ENCODE measurements at places on chromosomes 12 and 14.

GRCh38 chr14:25009891-25010290 lies 40.1 kb downstream of the STXBP6 start:
- peak; percentile 44 for DNase-seq

DNA sequence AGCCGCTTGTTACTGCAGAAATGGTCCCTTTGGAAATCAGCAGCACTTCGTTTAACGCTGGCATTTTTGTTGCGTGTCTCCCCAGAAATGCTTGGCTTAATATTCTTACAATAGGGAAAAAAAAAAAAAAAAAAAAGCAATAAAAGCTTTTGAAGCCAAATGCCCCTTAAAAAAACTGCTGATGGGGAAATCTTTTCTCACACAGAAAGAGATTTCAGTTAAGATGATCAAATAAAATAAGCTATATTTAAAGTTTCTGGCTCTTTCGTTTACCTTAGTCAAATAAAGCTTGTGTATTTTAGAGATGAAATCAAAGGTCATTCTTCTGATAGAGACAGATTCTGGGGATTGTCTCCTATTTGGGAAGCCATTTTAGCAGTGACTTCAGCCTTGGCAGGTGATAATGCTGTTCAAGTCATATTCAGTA lies 52.4 kb upstream of the FRS2 start:
- no peak for DNase-seq

- peak; percentile 61 for DNase-seq
Measured at GRCh38 chr12:4271717-4272423, 1.7 kb upstream of the CCND2 start.

GRCh38 chr12:53738406-53739213 lies 11.4 kb upstream of the CALCOCO1 start:
- DNase-seq, result no peak

DNA sequence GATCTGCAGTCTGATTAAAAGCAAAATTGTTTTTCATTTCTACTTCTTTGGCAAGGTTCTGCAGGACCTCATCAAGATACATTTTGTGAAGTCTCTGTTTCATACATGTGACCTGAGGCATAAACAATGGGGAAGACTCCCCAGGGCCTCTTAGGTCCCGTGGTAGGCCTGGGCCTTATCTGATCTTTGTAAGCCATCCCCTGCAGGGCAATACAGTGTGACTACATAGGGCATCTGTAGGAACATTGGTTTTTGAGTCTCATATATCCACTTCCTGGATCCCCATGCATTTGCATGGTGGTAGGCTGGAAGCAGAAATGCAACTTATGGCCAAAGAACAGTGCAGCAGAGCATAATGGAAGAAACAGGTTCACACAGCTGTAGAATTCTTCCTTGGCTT lies 6.0 kb downstream of the FAR2 start:
- no peak for DNase-seq

DNA sequence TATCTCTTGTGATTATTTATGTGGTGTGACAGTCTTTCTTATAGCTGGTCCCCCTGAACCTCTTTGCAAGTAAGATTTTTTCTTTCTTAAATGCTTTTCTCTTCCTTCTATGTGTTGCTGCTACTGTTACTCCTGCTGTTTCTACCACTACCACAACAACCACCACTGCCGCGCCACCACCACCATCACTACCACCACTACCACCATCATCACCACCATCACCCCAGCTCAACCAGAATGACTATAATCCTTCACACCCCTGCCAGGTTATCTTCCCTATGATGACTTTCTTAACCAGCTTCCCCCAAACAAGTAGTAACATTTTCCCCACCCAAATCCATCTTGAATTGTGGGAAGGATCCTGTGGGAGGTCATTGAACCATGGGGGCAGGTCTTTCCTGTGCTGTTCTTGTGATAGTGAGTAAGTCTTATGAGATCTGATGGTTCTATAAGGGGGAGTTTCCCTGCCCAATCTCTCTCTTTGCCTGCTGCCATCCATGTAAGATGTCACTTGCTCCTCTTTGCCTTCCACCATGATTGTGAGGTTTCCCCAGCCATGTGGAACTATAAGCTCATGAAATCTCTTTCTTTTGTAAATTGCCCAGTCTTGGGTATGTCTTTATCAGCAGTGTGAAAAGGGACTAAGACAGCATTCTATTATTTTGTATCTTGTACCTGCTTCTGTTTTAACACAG lies 52.2 kb downstream of the CHST11 start:
- no peak for DNase-seq

- no peak for DNase-seq
Measured at GRCh38 chr12:71870416-71870815, 30.9 kb downstream of the TBC1D15 start.

GRCh38 chr12:108333898-108334699 lies 5.0 kb downstream of the CMKLR1 start:
- DNase-seq, result peak; percentile 46

- DNase-seq, result no peak
Measured at GRCh38 chr14:35073486-35073885, 27.4 kb downstream of the FAM177A1 start.

GRCh38 chr12:97640826-97641225 lies 178.2 kb downstream of the RMST start:
- no peak for DNase-seq

DNA sequence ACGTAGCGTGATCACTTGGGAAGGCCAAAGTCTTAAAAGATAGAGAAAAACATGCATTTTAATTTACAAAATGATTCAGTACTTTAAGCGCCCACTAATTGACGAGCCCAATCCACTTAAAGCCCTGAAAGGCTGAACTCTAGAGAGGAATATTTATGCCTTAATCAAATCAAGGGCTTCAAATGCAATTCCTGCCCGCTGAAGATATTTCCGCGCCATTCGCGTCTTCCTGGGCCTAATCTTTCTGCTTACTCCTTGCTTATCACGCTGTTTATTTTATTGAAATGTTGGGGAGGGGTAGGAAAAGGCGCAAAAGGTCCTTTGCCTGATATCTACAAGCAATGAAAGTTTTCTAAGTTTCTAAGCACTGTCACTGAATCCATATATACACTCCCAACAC lies 4.0 kb downstream of the TBX3 start:
- DNase-seq, result no peak

DNA sequence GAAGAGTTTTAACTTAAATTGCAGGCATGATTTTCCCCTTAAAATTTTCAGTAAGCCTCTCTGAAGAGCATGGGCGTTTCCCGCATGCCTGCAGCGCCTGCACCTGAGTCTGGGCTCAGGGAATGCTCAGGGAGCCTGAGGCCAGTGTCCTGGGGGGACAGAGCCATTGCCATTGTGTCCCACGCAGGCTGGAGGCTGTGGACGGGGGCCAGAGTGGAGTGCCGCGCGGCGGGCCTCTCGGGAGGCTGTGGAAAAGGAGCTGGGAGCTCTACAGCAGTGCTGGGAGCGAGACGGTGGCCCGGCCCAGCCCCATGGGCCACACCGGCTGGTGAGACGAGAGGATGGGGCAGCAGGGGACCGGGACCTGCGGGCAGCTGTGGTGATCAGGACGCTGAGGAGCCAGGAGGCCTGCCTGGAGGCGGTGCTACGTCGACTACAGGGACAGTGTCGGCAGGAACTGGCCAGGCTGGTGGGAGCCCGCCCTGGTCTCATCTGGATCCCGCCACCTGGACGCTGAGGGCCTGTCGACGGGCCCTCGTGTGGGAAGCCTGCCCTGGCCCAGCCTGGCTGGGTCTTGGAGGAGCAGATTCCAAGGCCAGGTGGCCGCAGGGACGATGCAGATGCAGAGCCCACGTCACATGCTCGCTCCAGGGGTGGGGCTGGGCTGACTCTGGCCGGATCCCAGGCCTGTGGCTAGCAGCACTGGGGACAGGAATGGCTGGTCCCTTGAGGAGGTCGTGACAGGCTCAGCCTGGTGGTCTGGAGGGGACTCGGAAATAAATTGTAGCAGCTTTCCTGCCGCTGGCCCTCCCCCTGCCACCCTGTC lies 7.6 kb downstream of the TEDC1 start:
- DNase-seq, result no peak

GRCh38 chr12:109440851-109441490 lies 36.1 kb downstream of the KCTD10 start:
- no peak for DNase-seq

GRCh38 chr14:20745571-20746358 lies at the start of gene EDDM3A:
EDDM3A (plus strand) TSS chr14:20745887; CDS start chr14:20747581, 1,694 bp downstream.
- DNase-seq, result no peak

- no peak for DNase-seq
Measured at GRCh38 chr14:98008381-98009113, 1211.4 kb downstream of the VRK1 start.

- DNase-seq, result no peak
Measured at GRCh38 chr12:27541031-27541719, 17.2 kb downstream of the PPFIBP1 start.

DNA sequence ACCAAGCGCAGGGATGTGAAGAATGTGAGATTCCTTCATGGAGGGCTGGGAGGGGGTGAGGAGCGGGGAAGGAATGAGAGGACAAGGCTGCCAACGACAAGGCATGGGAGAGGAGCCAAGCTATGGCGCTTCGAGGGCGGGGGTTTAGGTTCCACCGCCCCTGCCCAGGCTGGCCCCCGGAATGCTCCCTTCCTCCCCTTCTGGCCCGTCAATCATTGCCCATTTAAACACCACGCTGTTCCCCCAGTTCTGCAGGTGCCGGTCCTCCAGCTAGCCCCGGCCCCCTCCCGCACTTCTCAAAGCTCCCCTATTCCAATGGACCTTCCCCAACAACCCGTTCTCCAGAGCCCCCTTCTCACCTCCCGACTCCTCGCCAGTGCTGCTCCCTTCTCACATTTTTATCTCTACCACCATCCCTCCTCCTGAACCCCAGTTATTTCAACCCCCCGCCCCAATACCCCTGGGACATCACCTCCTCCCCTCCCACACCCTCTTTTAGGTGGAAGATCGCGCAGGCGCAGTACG lies 428 bp downstream of the RNF41 start:
- no peak for DNase-seq

GRCh38 chr12:116495260-116495659 lies 63.9 kb upstream of the MAP1LC3B2 start:
- no peak for DNase-seq

- DNase-seq, result no peak
Measured at GRCh38 chr12:85394065-85394464, 114.0 kb downstream of the ALX1 start.

- DNase-seq, result no peak
Measured at GRCh38 chr12:120775862-120776552, 50.4 kb downstream of the ACADS start.

GRCh38 chr14:99268810-99269707 lies 2.9 kb downstream of the BCL11B start:
- DNase-seq, result no peak

- no peak for DNase-seq
Measured at GRCh38 chr12:101267111-101267510, 12.8 kb upstream of the UTP20 start.

DNA sequence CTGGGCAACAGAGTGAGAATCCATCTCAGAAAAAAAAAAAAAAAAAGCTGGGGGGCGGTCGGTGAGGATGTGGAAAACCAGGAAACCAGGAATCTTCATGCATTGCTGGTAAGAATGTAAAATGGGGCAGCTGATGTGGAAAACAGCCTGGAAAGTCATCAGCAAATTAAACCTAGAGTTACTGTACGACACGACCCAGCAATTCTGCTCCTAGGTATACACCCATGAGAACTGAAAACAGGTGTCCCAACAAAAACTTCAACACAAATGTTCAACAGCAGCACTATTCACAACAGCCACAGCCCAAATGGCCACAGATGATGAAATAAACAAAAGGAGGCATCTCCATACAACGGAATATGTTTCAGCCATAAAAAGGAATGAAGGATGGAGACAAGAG lies 97.3 kb downstream of the NCOR2 start:
- no peak for DNase-seq

DNA sequence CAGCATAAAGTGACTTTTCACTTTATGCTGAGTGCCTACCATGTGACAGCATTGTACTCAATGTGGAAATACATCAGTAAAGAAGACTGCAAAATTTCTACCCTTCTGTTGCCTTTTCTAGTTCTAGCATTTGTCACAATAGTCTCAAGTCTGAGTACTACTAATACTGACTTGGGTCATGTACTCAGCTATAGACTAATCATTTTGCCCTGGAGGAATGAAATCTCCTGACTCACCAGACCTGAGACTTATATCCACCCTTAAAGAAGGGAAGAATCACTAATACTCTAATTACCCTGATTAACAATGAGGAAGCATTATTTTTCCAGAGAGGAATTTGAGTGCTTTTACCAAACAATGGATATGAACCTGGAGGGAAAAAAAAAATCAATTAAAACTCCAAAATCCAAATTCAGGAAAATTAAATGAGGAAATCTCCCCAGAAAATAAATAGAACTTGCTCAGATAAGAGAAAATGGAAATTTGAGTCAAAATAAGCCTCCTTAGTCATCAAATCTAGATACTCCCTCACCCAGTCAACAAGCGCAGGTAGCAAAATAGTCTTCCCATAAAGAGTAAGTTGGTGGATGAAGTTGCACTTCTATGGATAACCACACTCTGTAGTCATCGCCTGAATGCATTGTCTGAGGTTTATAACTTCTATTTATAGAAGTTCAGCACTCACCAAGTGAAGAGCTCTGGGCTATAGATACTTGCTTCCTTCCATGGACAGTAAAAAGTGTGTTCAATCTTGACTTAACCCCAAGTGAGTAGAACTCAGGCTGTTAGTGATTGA lies 386.6 kb downstream of the SYT1 start:
- no peak for DNase-seq

- no peak for DNase-seq
Measured at GRCh38 chr12:91613223-91613779, 430.7 kb upstream of the DCN start.

- no peak for DNase-seq
Measured at GRCh38 chr14:69963966-69964365, 84.8 kb downstream of the SMOC1 start.
